ENCODE measurements at places on chromosomes 1 and 21.
A peak's percentile ranks its signal among the peaks of the same experiment; 100 is the strongest.

GRCh38 chr1:153929426-153929825, 6.7 kb upstream of the GATAD2B start:
- no peak for DNase-seq

- DNase-seq: peak; percentile 12
Measured at GRCh38 chr21:45639206-45640000, 4.1 kb upstream of the PCBP3 start.

DNA sequence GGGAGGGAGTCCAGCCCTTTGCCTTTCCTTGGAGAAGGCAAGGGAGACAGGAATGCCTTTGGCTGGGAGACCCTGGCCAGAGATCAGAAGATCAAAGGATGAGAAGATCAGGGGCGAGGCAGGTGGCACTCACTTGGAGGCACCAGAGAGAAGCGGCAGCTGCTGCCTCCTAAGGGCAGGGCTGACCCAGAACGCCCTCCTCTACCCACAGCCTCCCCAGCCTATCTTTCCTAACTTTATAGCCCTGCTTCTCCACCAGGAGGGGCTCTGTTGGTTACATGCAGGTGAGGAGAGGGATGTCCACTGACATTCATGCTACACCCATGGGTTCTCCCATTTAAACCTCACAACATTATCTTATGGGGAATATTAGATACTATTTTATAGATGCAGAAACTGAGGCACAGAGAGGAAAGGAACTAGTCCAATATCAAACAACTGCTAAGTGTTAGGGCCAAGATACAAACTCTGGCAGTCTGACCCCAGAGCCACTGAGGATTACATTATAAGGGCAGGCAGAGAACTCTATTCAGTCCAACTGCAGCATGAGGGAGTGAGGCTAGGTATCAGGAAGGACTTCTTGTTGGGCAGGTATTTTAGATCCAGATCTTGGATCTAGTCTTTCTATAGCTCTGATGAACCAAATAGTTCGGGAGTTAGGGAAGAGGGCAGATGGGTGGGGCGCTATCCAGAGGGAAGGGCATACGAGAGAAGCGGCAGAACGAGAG, 19.9 kb downstream of the LGR6 start:
- DNase-seq: no peak

- DNase-seq: no peak
Measured at GRCh38 chr1:213686983-213687382, 300.8 kb upstream of the PROX1 start.

- no peak for DNase-seq
Measured at GRCh38 chr1:81264976-81265375, 535.8 kb upstream of the ADGRL2 start.

- DNase-seq: no peak
Measured at GRCh38 chr1:14129009-14129408, 429.0 kb downstream of the PRDM2 start.

GRCh38 chr1:187396929-187397796, 568.4 kb downstream of the PLA2G4A start:
- no peak for DNase-seq
